ENCODE measurements at places on chromosomes 3 and 15.

DNA sequence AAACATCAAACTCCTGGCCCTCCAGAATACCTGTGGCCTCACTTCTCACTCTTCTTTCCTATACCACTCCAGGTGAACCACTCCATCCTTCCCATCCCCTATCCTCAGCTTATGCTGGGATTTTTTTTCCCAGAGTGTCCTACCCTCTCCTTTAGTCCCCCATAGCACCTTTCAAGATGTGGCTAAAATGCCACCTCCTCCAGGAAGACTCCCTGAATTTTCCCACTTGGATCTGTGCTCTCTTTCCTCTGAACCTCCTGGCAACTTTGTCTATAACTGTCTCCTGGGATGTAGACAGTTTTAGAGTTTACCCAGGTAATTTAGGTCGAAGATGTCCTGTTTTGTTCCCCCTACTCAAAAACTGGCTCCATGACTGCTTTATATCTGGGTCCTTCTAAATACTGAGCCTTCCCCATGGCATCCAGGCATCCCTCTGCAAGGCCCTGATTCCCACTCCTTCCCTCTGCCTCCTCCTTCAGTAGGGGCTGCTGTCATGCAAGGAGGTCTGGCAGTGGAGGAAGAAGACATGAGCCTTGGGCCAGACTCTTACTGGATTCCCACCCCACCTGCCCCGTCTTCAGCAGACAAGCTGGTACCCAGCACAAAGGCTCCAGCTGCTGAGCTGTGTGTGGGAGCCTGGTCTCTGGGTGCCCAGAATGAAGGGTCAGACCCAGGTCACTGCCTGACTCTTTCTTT is 161.5 kb downstream of the SMAD6 start:
- DNase-seq, result no peak

- DNase-seq, result no peak
These were observed 255.0 kb downstream of the OCA2 start for GRCh38 chr15:27844018-27844666.

DNA sequence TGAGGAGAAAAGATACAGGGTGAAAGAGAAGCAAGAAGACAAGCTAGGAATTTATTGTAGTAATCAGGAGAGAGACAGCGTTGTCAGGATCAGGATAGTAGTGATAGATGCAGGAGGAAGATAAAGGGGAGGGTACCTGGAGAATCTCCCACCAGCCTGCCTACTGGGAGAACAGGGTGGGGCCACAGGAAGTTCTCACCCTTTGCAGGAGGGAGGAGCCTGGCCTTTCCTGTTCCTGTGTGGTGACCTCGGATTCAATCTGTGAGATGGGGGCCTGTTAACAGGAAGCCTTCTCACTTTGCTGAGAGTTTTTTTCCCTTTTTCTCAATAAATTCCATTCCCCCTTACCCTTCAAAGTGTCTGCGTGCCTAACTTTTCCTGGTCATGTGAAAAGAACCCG is 37.6 kb downstream of the GMPS start:
- DNase-seq, result no peak

- DNase-seq, result no peak
These were observed 168.8 kb upstream of the ALCAM start for GRCh38 chr3:105197863-105198262.
